ENCODE measurements at places on chromosomes 2 and 18.

- no peak for DNase-seq
These were observed 125.6 kb downstream of the CACNB4 start for GRCh38 chr2:151973013-151973900.

DNA sequence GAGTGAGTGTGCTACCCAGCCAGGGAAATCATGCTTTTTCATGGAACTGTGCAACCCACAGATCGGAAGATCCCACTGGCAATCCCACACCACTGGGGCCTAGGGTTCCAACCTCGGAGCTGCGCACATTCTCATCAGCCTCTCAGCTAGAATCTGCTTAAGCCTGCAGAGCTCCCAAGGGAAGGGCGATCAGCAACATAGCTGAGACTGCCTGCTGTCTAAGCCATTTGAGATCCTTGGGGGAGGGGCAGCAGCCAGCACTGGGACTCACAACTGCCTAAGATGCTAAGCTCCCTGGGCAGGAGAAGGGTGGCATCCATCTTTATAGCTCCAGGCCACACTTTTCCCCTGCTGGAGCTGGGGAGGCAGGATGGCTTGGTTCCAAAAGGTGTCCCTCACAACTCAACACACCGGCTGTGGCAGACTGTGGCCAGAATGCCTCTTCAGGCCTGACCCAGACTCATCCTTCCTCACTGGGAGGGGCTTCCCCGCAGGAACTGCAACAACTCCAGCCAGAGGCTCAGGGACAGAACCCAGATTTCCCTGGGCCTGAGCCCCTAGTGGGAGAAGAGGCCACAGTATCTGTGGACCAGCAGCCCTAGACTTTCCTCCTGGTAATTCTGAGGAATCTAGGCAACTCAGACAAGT lies 1133.3 kb upstream of the PIK3C3 start:
- no peak for DNase-seq

- DNase-seq = no peak
These were observed 135.6 kb downstream of the ARHGAP15 start for GRCh38 chr2:143264851-143265250.

- DNase-seq = no peak
These were observed 171.8 kb downstream of the UBE2E3 start for GRCh38 chr2:181152226-181152625.

DNA sequence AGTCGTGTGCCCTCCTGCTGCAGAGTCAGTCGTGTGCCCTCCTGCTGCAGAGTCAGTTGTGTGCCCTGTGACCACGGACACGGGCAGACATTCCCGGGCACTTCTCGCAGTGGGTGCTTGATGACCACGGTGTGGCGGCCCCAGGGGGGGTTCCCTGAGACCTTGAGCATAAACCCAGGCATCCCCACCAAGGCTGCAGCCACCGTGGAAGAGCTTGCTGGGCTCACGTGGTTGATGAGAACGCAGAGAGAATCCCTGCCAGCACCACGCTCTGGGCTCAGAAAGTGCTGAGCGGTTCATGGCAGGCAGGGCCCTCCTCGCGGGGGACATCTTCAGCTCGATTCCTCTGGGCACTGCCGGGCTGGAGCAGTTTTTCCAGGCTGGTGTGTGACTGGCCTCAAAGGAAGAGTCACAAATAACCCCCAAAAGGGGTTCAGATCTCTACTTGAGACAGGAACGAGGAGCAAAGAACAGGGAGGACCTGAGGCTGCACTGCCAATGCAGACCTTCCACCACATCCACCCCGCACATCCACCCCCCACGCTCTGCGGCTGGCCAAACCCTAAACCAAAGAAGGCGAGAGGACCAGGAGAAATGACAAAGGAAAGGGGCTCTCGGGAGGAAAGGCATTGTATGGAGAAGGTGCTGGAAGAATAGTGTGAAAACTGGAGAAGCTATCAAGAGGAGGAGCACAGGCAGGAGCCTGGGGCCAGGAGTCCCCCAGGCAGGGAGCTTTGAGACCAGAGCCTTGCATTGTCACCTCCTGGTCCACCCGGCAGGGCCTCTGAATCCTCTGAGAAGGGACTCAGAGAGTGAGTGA lies 8.4 kb upstream of the PER2 start:
- no peak for DNase-seq

- no peak for DNase-seq
These were observed 295.6 kb downstream of the TNS1 start for GRCh38 chr2:217707131-217707611.

DNA sequence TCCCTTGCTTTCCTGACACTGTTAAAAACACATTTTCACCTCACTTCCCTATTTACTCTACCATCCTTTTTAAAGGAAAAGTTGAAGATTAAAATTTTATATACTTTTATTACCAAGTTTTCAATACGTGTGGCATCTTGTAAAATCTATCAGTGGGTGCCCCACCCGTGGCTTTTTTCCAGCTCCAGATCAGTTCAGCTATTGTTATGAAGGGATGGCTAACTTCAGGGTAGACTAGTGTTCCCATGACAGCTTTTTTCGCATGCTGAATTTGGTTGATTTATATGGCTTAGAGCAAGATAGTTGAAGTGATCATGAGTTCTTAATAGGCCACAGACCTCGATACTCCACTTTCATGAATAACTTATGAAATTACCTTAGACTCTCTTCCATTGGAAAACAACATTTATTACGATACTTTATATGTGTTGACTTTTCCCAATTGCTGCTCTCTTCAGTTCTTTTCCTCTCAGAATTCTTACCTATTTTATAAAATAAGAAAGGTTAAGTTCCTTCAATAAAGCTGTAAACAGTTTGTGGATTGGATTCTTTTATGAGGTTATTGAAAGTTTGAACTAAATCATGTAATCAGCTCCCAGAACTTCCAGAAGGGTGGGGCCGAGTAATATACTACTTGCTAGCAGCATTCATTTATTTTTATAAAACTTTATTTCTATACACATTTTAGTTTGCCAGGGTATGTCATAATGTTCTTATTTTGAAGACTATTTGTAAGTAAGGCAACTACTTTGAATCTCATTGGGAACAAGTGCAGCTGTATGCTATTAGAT lies 680.9 kb downstream of the SATB2 start:
- DNase-seq = no peak

- DNase-seq = no peak
These were observed 15.3 kb upstream of the THSD7B start for GRCh38 chr2:136750065-136750464.

DNA sequence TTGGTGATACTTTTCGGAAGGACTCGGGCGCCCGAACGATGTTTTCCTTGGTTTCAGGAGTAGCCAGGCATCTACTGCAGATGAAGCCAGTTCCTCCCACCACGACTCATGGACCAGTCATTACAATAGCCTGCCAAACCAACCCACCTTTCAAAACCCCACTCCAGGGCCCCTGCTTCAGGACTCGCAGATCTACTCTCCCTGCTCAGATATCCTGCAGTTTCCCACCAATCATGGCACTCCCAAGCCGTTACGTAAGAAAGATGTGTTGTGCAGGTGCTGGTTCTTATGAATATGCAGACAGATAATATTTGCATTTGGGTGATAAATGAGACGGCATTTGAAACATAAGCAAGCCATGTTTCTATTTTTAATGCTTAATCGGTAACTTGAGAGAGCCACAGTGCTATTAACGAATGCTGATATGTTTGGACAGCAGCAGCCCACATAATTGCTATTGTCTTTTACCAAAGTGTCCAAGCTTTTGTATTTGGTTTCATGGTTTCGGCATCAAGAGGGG lies 3.5 kb upstream of the CYS1 start:
- DNase-seq = peak; percentile 74

GRCh38 chr2:201357221-201357620 lies at the start of gene FLACC1:
TSS of gene FLACC1 (minus strand) at chr2:201357345. CDS start at chr2:201351404, 5,941 bp downstream.
- no peak for DNase-seq

DNA sequence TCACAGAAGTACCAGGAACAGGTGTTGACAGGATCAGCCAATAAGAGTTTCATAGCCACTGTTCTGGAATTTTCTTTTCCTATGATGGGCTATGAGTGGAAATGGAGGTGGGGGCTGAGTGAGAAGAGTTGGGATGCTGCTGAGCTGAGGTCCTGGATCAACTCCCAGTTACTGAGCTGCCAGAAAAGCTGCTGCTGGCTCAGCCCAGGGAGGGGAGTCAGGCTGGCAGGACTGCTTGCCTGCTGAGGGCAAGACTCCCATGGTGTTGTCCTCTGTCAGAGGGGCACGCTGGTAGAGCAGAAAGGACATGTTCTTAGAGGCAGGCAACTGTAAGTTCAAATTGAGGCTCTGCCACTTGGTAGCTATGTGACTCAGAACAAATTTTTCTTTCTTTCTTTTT lies 11.8 kb downstream of the TPGS2 start:
- DNase-seq = no peak

DNA sequence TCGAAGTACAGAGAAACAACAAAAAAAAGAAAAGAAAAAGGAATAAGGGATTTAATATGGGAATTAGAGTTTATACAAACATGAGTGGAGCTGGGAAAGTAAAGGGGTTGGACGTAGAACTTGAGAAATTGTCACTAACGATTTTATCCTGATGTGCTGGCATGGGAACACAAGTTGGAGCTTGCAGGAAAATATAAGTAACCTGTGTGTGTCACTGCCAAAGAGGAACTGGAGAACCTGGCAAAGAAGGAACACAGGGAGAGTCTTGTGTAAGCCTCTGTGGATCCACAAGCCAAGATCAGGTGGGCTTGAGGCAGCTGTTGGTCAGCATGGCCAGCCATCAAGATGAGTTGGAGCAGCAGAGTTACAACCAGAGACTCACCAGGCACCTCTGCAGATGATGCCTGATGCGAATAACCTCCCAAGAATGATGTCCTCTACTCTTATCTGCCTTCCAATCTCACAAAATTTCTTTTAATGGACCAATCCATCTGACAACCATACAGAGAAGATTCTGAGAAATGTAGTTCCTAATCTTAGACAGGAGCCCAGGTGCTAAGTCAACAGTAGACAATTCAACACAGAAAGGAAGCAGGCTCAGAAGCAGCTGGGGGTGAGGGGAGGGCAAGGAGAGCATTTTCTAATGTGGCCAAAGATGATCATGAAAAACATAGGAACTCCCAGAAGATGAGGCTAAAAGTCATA lies 77.0 kb upstream of the SPOPL start:
- DNase-seq = no peak

- no peak for DNase-seq
These were observed 202.9 kb downstream of the ARL4C start for GRCh38 chr2:234293973-234294372.

- no peak for DNase-seq
These were observed 18.8 kb downstream of the KCNIP3 start for GRCh38 chr2:95315801-95316411.

- no peak for DNase-seq
These were observed 34.9 kb downstream of the BCL2L11 start for GRCh38 chr2:111155610-111156009.

- DNase-seq = no peak
These were observed 145.4 kb downstream of the RTN4 start for GRCh38 chr2:54904836-54905235.

- no peak for DNase-seq
These were observed 67.2 kb upstream of the ETAA1 start for GRCh38 chr2:67329951-67330350.

DNA sequence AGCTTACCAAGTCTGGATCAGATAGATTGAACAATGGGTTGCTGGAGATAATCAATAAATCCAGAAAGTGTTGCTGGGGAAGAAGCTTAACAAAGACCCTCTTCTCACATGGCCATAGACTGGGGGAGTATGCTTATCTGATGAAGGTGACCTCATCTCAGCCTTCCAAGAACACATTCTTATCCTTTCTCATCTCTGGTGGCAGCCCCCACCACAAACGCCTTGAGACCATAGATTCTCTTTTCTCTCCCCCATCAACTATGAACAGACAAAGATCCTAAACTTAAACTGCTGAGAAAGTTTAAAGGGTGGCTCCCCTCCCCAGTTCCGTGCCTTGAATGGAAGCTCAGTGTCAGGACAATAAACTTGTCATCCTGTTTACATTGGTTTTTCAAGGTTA lies 428.7 kb upstream of the TRIB2 start:
- no peak for DNase-seq

DNA sequence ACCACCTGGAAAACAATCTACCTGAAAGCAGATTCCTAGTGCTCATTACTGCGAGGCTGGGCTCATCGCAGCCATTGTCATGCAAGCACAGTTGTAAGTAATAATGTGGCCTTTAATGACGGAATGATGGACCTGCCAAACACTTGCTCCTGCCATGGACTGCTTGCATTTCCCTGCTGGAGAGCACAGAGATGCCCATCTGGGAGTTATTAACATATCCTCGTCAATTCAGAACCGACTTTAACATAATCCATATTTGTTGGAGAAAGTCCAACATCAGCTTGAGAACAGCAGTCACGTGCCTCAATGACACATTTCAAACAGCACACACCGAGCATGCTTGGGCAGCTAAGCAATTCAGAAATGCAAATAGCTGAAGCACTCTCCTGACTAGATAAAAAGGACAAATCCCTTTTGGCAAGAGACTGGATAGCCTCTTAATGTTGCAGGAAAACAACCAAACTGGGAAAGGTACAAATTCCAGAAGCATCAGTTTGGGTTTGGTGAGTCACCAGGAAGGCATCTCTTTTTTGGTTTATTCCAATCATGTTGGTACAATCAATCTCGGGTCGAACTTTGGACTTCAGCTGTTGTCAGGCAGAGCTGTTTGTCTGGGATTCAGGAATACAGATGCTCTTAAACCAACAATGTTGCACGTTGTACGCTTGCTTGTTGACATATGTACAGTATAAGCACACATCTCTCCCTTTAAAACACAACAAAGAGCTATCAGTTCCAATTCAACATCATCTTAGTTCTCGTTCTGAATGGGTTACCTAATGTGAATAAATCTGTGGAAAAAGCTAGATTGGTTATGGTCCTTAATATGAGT lies 395.8 kb downstream of the LNPK start:
- no peak for DNase-seq

GRCh38 chr2:8096484-8096883 lies 585.4 kb upstream of the ID2 start:
- no peak for DNase-seq

- no peak for DNase-seq
These were observed 17.0 kb upstream of the SCYGR1 start for GRCh38 chr2:227404585-227405271.

DNA sequence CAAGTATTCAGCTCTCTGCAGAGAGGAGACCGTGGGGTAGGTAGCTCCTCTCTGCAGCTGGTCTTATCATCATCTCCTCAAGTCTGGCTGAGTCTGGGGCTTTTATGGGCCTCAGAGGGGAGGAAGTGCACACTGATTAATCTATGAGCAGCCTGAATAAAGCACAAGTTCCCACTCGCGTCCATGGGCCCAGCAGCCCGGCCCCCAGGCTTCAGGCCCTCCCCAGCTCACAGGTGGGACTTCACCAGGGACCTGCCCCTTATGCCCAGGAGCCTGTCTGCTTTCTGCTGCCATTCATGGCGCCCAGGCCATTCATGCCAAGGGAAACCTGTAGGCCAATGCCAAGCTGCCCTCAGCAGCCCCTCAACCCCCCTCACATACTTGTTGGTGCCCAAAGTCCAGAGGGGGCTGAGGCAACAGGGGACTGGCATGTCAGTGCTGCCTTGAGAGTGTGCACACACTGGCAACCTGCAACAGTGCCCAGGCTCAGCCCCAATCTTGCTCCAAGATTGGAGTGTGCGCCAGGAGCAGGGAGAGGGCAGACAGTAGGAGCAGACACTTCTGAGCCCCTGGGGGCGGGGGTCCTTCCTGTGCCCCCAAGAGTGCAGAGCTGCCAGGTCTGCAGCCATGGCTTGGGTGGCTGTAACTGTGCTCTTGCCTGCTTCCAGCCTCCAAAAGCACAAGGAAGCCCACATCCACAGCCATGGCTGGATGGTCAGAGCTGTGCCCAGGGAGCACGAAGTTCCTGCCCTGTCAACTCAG lies 375.6 kb upstream of the VWC2L start:
- no peak for DNase-seq

GRCh38 chr2:235493402-235493774 lies 455 bp upstream of the AGAP1 start:
- DNase-seq = no peak
